Activated T-cell treated with anti-CD3 and anti-CD28 coated beads for 48 hours (primary cell): ENCODE measurements at places on chromosomes 5 and 9.

DNA sequence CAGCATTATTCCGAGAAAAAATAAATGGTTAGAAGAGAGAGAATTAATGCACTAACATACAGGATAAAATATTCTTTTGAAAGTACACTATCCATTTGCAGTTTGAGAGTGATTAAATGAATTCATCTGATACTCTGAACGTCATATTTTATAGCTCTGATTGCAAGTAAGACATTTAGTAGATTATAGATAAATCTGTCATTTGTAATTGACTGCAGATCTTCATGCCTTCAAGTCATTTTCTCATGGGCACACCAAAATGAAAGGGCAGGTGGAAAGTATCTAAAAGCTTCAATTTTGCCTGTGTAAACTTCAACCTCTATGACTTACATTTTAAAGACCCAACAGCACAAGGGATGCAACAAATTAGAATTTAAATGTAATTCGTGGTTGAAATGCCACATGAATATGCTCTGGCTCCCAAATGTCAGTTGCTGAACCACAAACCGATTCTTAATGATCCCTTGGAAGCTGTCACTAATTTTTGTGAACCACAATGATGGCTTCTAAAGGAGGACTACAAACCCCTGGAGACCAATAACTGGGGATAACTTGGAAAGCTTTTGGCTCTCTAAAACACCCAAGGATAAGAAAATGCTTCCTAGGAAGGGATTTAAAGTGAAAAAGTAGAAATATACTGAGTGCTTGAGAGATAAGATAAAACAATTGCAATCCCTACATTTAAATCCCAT is 3.9 kb downstream of the TYRP1 start:
- no peak for DNase-seq

DNA sequence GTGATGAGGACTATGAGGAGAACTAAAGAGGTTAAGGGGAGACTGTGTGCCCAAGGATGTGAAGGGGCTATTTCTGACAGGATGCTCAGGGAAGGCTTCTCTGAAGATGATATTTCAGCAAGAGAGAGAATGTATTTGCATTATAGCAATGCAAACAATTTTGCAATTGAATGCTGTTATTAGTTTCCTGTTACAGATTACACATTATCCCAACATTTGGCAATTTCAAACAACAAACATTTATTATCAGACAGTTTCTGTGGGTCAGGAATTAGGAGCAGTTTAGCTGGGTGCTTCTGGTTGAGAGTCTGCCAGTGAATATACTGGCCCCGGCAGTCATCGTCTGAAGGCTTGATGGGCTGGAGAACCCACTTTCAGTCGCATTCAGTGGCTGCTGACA is 228.0 kb downstream of the MARCHF11 start:
- no peak for DNase-seq

DNA sequence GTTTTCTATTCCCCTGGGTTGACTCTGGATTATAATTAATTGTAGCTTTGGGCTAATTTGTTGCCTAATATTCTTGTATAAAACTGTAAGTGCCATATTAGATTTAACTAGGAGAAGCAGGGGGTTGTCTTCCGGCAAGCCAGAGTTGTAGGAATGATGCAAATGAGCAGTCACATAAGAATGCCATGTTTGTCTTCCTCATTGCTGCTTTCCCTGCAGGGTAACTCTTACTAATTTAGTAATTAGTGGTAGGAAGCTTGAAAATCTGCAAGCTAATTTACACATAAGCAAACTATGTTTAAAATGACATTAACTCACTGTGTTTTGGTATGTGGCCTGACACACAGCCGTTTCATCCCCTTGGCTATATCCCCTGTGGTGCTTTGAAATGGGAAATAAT is 527.8 kb downstream of the KCTD16 start:
- DNase-seq, result no peak

GRCh38 chr5:120621339-120621738 is 157.2 kb downstream of the PRR16 start:
- no peak for DNase-seq

GRCh38 chr5:83029912-83030311 is 47.3 kb downstream of the TMEM167A start:
- no peak for DNase-seq

DNA sequence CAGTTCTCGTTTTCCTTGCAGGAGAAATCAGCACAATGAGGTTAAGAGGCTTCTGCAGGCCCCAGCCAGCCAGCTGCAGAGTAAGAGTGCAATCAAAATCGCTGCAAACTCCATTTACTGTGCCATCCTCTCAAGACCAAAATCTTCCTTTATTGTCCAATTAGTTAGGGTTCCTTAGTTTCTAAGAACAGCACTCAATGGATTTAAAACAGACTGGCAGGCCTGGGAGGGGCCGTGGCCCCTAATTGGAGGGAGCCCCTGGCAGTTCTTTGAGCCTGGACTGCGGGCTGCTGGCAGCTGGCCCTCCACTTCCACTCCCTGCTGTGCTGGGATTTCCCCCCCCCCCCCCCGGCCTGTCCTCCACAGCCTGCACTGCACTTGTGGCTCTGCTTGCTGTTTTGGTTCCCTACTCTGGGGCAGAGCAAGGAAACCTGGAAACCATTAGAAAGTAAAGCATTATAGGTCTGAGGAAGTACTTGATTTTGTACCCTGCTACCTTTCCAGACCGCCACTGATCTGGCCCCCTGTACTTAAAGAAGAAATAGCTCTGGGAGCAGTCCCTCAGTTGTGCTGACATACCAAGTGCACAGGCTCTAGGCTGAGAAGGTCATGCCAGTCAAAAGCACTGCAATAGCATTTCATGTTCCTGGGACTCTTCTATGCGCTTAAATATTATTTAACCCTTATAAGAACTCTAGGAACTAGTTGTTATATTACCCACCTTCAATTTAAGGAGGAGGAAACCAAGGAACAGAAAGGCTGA is 129.0 kb downstream of the APBA1 start:
- no peak for DNase-seq

DNA sequence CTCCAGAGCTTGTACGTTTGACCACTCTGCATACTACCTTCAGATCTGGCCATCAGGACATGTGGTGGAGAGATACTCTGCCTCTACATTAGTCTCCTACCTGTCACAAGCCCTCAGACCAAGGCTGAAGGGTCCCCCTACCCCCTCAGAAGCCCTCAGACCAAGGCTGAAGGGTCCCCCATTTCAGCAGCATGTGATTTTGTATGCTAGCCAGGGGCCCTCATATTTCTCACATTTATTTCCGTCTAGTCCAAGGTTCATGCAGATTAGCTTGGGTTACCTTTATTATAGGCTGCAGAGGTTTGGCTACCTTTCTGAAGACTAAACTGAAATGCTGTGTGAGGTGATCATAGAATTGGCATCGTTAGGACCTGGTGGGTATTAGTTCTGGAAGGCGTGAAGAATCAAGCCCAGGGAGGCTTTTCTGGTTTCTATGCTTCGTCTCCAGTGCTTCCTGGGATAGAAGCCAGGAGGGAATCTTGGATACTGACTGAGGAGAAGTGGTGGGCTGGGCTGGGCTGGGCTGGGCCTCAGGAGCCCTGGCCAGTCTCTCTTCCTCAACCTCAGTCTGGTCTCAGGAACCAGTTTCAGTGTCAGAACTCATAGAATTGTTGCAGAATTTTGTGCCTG is 2.8 kb downstream of the SMIM32 start:
- DNase-seq, result no peak

DNA sequence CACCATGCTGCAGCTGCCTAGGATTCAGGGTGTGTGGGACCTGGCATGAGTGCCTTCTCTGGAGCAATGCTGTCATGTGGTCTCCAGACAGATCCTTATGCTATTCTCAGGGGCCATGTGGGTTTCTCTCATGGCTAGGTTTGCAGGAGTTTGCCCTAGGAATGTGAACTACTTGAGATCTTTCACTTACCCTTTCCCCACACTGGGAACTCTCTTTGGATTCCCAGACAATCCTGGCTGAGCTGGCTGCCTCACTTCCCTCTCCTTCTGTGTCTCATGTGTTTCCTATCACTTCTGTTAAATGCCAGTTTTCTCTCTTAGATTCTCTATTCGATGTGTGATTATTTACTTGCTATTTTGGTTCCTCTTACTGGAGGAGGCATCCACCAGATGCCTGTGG is 270.2 kb upstream of the RASA1 start:
- no peak for DNase-seq

- DNase-seq, result no peak
Observed at GRCh38 chr5:67053229-67053628, 143.4 kb downstream of the CD180 start.

GRCh38 chr9:87554976-87555375 is 57.3 kb downstream of the DAPK1 start:
- DNase-seq, result no peak

- DNase-seq, result peak; percentile 35
Observed at GRCh38 chr9:4117835-4118610, 181.8 kb downstream of the GLIS3 start.

- DNase-seq, result no peak
Observed at GRCh38 chr5:2737273-2738155, 14.0 kb downstream of the IRX2 start.

DNA sequence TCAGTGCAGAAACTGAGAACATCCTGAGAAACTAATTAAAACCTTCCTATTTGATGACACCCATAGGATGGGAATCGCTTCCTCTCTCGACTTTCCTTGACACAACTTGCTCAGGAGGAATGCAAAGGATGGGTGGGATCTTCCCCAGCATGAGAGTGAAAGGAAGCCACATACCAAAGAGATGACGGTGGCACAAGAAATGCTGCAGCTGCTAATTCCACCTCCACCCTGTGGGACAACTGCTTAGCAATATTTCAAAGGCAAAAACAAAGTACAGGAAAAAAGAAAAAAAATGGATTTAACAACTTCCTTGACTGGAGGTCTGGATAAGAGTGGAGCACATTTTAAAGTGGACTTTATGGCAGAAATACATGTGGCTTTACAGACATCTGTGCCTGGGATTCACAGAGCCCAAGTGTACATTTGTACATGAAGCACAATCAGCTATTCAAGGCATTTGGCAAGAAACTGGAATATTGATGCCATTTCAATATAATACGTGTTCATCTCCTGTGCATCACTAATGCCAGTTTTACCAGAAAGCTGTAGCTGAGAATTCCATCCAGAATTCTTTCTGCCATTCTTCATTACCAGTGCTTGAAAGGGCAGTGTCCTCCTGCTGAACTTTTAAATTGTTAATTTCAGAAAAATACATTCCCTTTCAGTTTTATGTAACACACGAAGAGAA is 359.2 kb upstream of the ACTBL2 start:
- DNase-seq, result no peak
